Astrocyte (in vitro differentiated cells and primary cell): ENCODE measurements at places on chromosomes 4 and X.

DNA sequence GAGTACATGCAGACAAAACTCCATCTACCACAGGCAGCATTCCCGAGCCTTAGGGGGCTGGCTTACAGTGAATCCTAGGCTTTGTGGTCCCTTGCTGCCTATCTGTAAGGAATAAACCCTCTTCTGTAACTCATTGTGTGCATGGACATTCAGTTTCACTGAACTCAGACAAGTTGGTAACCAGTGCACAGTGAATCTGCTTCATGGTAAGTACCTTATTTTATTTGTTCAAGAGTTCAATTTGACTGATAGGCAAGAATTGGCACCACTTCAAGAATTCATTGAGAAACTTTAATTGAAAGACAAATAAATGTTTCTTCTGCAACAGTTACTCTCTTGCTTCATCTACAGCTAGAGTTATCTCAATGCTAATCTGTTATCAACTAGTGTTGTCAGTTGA is 57.2 kb upstream of the PRRG1 start:
- no peak for DNase-seq

GRCh38 chrX:42106556-42106955 is 183.2 kb upstream of the CASK start:
- no peak for DNase-seq

- no peak for DNase-seq
Measured at GRCh38 chrX:47611489-47611888, 8.2 kb downstream of the SYN1 start.

DNA sequence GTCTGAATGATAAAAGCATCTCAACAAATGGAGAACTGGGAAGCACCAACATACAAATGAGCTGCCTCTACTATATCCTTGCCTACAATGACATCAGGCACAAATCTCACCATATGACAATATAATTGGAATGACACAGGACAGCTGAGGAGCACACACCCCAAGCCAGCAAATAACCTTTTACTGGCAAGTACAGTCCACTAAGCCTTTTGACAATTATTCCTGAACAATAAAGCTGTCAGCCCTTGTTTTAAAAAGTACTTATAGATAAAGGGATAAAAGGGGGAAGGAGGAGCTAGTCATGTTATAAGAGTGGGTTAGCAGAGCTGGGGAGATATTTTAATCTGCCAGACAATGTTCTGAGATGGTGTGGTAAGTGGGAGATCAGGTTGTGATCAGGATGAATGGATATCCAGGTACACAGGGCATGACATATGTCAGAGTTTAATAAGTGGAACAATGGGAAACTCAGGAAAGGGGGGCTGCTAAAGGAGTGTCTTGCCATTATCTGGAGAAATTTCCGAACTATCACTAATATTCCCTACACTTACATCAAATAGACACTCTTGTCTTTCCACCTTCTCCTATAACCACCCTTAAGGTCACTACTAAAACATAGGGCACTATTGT is 127.6 kb downstream of the GPC3 start:
- no peak for DNase-seq

GRCh38 chr4:13653766-13654161 is 26.2 kb upstream of the BOD1L1 start:
- no peak for DNase-seq

- no peak for DNase-seq
Measured at GRCh38 chr4:99586322-99586721, 11.7 kb downstream of the MTTP start.

GRCh38 chr4:154485127-154485773 is 6.3 kb downstream of the DCHS2 start:
- DNase-seq, result no peak
